Epithelial cell of umbilical artery (primary cell): ENCODE measurements at places on chromosomes 12 and 14. TPM values are rescaled to one million over a fixed set of nuclear protein-coding genes. Genes with fewer than 3 reads are reported as not detected.

The SCNN1A gene
- total RNA-seq, result under 0.01 TPM in 1 of 2 replicates, not detected in the other

The TCL1B gene
- total RNA-seq, result not detected in 2 replicates

The GNPTAB gene
- 23.4 and 27.5 TPM in 2 replicates for total RNA-seq

The TAS2R31 gene
- total RNA-seq, result 5.2 and 6.8 TPM in 2 replicates

The XPOT gene
- total RNA-seq, result 67.6 and 83.9 TPM in 2 replicates

The TNS2 gene
- 21.1 and 30.9 TPM in 2 replicates for total RNA-seq

The CCDC196 gene
- not detected in 2 replicates for total RNA-seq

The TXNDC16 gene
- total RNA-seq, result 2.3 and 3.5 TPM in 2 replicates

The KRT72 gene
- total RNA-seq, result not detected in 2 replicates

The CAPZA3 gene
- total RNA-seq, result not detected in 2 replicates

The SOX5 gene
- 0.30 and 0.97 TPM in 2 replicates for total RNA-seq

The TMEM233 gene
- total RNA-seq, result under 0.01 and 1.2 TPM in 2 replicates

The FAM181A gene
- total RNA-seq, result not detected in 2 replicates

The TSPAN31 gene
- total RNA-seq, result 56.2 and 118 TPM in 2 replicates

The LHX5 gene
- total RNA-seq, result not detected in 2 replicates

The IFNG-AS1 gene
- total RNA-seq, result not detected in 2 replicates

The PPP4R4 gene
- under 0.01 TPM in 2 replicates for total RNA-seq

The A2M gene
- 3.5 and 6.5 TPM in 2 replicates for total RNA-seq

The IFT81 gene
- 9.1 and 10.9 TPM in 2 replicates for total RNA-seq
